ENCODE measurements at places on chromosomes 3 and 15. TPM values are rescaled to one million over a fixed set of nuclear protein-coding genes. Genes with fewer than 3 reads are reported as not detected.

GRCh38 chr3:105798381-105798934, 70.4 kb downstream of the CBLB start:
- DNase-seq: no peak

DNA sequence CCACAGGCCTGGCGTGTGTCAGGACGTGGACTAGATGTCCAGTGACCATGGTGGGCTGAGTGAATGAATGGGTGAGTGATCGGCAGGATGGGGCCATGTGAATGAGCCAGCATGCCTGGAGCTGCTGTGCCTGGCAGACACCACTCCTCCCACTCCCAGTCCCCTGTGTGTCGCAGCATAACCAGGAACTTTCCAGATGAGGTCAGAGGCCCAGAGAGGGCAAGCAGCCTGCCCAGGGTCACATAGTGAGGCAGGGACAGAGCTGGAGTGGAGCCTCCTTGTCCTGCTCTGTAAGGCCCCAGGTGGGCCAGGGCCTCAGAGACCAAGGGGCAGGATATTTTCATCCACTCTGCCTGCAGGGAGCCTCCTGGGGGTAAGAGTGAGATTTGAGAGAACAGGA, 6.4 kb downstream of the IQSEC1 start:
- no peak for DNase-seq

PPP1R14D gene
- total RNA-seq: not detected

KLF15 gene
- not detected for total RNA-seq

CPEB1 gene
- total RNA-seq: not detected

OXTR gene
- 0.63 TPM for total RNA-seq

Measured in foreskin keratinocyte (primary cell).